ENCODE measurements at places on chromosomes 2 and 18.

GRCh38 chr2:105455488-105456003 lies 56.7 kb upstream of the FHL2 start:
- peak; percentile 45 for DNase-seq

GRCh38 chr2:30371028-30371689 lies 75.9 kb upstream of the LCLAT1 start:
- DNase-seq, result no peak

GRCh38 chr2:237471438-237472186 lies 15.4 kb upstream of the MLPH start:
- peak; percentile 84 for DNase-seq

DNA sequence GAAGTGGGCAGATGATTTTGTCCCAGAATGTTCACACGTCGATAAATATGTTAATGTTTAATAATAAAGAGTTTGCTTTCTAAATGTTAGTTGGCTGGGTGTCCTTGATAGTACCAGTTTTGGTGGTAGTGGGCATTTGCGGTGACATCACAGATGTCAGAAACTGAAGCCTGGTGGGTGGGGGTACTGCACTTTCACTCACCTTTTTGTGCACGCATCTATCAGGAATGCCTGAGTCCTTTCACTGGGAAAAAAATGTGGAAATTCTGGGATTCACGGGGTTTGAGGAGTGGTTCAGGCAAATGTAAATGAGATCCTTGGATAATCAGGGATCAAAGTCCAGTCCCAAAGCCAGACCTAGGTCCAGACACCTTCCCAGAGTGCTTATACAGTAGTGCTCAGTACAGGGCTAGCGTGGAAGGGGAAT lies 3.2 kb downstream of the EPAS1 start:
- DNase-seq, result no peak

Measured in mesendoderm (in vitro differentiated cells).